Bronchial smooth muscle cell (primary cell): ENCODE measurements at places on chromosomes 5 and 9. TPM values are rescaled to one million over a fixed set of nuclear protein-coding genes. Genes with fewer than 3 reads are reported as not detected.

LRRC19 gene
- not detected in 2 replicates for total RNA-seq

PTAR1 gene
- 46.8 and 63.6 TPM in 2 replicates for total RNA-seq

C9orf72 gene
- total RNA-seq, result 3.3 and 4.7 TPM in 2 replicates

KIF4B gene
- under 0.01 and 0.09 TPM in 2 replicates for total RNA-seq

FOXD4L5 gene
- 0.09 and 0.16 TPM in 2 replicates for total RNA-seq

PTGES gene
- 48.9 and 74.7 TPM in 2 replicates for total RNA-seq

PDE4D gene
- total RNA-seq, result 10.6 and 18.9 TPM in 2 replicates

DMRT3 gene
- not detected in 2 replicates for total RNA-seq

UBE2QL1 gene
- total RNA-seq, result under 0.01 TPM in 1 of 2 replicates, not detected in the other

HTR4 gene
- not detected in 2 replicates for total RNA-seq

SPINK7 gene
- total RNA-seq, result not detected in 2 replicates
